Heart left ventricle (tissue), 16 donors: ENCODE measurements at places on chromosomes 4 and X.

GRCh38 chr4:152028131-152028530 lies 267.3 kb upstream of the GATB start:
- DNase-seq: no peak

DNA sequence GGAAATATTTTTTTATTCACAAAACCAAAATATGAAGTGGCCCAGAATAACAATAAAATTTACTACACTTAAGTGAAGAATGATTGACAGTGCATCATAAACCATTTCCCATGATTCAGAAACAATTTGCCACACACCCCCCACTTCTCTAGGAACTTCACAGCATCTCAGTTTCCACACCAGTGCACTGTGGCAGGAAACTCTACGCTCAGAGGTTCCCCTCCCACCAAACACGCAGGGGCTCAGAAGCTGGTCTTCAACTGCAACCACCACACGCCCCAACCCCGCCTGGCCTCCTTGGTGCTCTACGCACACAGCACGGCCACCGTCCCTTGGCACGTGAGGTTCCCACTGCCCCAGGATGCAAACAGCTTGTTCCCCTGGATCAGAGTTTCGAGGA lies 63.7 kb downstream of the ZFYVE28 start:
- DNase-seq: peak; percentile 13

GRCh38 chrX:12979026-12979607 lies 4.2 kb downstream of the TMSB4X start:
- no peak for DNase-seq

- no peak for DNase-seq
Measured at GRCh38 chr4:4607336-4608213, 65.7 kb upstream of the STX18 start.

- no peak for DNase-seq
Measured at GRCh38 chr4:74283614-74284013, 24.7 kb upstream of the EPGN start.

- no peak for DNase-seq
Measured at GRCh38 chr4:176163041-176163440, 32.3 kb downstream of the SPATA4 start.

- DNase-seq: no peak
Measured at GRCh38 chrX:153768311-153769157, 4.5 kb downstream of the PLXNB3 start.

DNA sequence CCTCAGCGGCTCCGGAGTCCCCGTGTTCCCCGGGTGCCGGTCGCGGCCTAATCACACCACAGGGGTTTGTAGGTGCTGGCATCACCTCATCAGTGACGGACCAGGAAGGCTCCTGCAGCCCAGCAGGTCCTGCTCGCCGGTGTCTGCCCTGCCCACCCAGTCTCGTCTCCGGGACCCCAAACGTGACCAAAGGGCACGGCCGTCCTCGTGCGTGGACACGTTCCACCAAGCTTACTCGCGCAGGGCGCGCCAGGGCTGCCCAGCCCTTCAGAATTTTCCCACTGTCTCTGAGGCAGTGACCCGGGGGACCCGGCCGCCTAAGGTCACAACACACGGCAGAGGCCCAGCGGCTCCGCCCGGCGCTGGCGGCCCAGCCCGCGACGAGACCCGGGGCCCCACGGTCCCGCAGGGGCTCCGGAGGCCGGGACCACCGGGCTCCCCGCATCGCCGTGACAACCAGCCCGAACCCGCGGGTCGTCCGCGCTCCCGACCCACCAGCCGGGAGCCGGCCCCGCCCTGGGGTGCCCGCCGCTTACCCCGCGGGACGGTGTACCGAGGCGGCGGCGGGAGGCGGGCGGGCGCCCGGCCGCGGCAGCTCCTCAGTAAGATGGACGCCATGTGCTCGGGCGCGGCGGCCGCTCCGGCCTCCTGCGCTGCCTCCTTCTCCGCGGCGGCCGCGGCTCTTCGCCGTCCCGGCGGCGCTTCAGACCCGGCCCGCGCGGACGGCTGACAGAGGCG lies 454 bp downstream of the LETM1 start:
- peak; percentile 48 for DNase-seq

GRCh38 chr4:104826171-104826570 lies 320.5 kb upstream of the TET2 start:
- no peak for DNase-seq

- no peak for DNase-seq
Measured at GRCh38 chrX:69543572-69543971, 39.4 kb downstream of the NALF2 start.
